IPS DF 6.9 (cell line): ENCODE measurements at places on chromosomes 4 and X.

DNA sequence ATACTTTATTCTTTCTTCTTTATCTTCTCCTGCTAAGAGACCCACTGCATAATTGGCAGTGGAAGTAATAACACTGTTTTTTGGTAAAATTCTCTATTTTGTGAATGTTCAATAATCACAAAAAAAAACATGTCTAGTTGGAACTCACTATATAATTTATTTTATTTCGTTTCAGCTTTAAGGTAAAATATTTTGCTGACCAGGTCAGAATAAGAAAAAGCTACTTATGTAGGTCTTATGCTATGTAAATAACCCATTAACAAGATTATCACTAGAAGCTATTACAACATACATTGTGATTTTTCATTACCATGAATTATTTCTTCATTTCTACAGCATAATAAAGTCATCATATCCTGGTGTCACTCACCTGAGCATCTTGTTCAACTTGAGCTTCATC, 19.3 kb downstream of the ANXA5 start:
- no peak for DNase-seq

GRCh38 chrX:56787734-56788152, 58.7 kb downstream of the NBDY start:
- no peak for DNase-seq

DNA sequence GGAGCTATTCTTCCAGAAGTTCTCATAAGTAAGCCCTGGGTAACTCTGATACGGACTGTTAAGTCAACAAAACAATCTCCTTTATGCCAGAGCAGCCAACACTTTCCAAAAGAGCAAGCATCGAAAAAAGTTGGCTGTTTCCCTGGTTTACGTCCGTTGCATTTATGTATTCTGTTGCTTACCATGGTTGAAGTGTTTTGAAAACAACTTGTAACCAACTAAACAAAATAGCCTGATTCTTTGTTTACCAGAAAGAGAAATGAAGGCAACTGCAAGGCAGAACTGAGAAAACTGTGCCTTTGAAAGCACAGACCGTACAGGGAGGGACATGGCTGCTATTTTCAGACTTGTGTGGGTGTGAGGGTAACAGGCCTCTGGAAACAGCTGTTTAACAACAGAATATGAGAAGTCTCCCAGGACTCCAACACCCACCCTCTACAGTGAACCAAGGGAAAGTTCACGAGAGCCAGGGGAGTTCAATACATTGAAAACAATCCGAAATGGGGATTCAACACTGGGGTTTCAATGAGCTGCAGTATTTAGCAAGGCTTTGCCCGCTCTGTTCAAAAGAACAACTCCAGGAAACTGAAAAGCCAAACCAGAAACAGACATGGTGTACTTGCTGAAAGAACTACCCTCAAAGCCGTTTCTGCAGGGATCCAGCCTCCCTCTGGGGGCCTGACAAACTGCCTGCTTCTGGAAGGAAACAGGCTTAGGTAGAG, 95.8 kb upstream of the EGFL6 start:
- no peak for DNase-seq

- DNase-seq, result no peak
Measured at GRCh38 chrX:101595739-101596419, 21.9 kb downstream of the ARMCX6 start.
